NCI-H69 (cell line): ENCODE measurements at places on chromosomes 7 and 10.

- DNase-seq, result peak; percentile 1
Observed at GRCh38 chr10:18658271-18659124, 733 bp upstream of the ARL5B start.

- DNase-seq, result peak; percentile 53
Observed at GRCh38 chr7:115066050-115066449, 144.2 kb downstream of the MDFIC start.

DNA sequence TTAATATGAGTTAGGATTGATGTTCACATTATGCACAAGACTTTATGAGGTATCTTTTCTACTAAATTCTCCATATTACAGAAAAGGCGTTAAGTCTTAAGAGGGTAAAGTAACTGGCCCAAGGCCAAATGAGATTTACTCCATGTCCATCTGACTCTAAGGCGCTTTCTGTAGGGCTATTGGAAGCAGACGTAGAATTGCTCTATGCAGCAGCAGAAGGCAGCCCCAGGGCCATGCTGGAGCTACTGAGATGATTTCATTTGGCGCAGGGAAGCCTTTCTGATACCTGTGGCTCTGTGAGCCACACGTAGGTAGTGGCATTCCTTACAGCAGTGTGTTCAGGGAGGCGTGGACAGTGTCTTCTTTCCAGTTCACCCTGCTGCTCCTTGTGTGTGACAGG lies 133.1 kb downstream of the SH2D4B start:
- no peak for DNase-seq

GRCh38 chr10:1468811-1469210 lies 268.5 kb downstream of the ADARB2 start:
- DNase-seq, result no peak

GRCh38 chr10:89301721-89302445 lies at the start of gene IFIT2:
IFIT2 (plus strand) TSS chr10:89302046; CDS start chr10:89302124, 78 bp downstream.
- DNase-seq, result no peak

- DNase-seq, result peak; percentile 18
Observed at GRCh38 chr10:34580643-34581042, 234.5 kb downstream of the PARD3 start.

- no peak for DNase-seq
Observed at GRCh38 chr10:986881-987619, 1.2 kb upstream of the GTPBP4 start.

DNA sequence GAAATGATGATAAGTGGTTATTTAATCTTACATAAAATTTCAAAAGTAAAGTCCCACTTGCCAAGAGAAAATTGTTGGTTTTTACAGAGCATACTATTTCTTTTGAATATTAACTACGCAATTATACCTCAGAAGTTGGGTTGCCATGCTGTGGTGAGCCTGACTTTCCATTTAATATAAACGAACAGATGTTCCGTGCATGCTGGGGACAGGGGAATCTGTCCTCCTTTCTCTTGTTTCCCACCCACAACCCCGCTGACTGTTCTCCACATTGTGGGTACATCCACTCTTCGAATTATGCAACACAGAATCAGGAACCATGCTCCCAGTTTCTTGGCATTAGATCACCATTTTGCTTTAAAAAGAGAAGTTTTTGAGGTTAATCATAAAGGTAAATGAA lies 29.2 kb upstream of the RTKN2 start:
- no peak for DNase-seq

DNA sequence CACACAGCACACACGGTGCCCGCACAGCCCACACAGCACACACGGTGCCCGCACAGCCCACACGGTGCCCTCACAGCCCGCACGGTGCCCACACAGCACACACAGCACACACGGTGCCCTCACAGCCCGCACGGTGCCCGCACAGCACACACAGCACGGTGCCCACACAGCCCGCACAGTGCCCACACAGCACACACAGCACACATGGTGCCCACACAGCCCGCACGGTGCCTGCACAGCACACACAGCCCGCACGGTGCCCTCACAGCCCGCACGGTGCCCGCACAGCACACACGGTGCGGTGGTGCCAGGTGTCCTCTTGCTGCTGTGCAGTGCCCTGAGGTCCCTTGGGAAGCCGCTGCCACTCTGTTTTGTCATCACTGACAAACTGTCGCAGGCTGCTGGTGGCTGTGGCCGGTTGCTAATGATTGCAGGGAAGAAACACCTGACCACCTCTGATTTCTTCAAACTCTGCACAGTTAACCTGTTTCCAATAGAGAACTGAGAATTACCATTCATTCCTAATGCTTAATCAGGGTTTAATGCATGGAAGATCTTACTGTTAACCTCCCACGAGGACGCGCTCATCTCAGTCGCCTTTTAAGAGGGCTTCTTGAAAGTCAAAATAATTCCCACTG lies 66.9 kb downstream of the GLRX3 start:
- peak; percentile 7 for DNase-seq

DNA sequence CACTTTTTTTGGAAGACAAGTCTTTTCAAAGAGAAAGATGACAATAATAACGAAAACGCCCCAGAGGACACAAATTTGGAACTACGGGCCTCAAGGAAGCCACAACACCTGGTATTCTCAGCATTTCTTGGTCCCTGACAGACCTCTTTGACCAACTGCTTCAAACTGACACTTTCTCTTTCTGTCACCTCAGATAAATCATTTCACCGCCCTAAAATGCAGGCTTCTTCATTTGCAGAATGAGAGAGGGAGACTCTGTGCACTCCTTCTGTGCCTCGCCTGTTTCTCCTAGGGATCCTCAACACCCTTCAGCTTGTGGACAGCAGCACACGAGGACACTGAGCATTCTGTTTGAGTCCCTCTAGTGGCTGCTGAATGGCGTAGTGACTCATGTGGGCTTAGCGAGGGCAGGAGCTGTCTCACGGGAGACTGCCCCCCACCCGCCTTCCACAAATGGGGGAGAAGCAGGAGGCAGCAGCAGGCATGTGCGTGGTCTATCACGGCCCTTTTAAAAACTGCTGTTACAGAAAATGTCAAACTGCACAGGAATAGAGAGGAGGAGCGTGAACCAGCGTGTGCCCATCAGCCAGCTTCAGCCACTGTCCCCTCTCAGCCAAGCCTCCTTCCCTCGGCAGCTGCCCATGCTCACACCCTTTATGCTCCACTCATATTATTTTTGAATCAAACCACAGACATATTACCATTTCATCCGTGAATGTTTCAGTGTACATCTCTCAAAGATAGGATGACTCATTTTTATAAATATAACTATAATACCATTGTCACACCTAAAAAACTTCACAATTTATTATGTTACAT lies 41.4 kb downstream of the GSDME start:
- peak; percentile 33 for DNase-seq

GRCh38 chr7:38476764-38477163 lies 154.4 kb downstream of the AMPH start:
- no peak for DNase-seq

DNA sequence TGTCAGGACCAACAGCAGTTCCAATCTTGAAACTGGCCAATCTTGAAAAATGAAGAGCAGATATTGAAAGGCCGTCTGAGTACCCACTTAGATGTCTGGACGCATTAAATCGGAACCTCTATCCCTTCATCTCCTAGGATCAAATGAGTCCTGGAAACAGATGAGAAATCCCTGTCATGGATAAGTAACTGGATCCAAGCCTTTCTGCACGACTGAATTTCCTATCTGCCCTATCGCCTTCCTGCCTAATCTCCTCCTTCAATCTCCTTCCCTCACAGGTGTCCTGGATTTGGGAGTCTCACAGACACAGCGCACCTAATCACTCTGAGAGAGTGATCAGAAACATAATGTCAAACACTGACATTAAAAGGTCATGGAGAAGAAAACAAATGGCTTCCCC lies 245.2 kb upstream of the PRSS58 start:
- DNase-seq, result no peak

DNA sequence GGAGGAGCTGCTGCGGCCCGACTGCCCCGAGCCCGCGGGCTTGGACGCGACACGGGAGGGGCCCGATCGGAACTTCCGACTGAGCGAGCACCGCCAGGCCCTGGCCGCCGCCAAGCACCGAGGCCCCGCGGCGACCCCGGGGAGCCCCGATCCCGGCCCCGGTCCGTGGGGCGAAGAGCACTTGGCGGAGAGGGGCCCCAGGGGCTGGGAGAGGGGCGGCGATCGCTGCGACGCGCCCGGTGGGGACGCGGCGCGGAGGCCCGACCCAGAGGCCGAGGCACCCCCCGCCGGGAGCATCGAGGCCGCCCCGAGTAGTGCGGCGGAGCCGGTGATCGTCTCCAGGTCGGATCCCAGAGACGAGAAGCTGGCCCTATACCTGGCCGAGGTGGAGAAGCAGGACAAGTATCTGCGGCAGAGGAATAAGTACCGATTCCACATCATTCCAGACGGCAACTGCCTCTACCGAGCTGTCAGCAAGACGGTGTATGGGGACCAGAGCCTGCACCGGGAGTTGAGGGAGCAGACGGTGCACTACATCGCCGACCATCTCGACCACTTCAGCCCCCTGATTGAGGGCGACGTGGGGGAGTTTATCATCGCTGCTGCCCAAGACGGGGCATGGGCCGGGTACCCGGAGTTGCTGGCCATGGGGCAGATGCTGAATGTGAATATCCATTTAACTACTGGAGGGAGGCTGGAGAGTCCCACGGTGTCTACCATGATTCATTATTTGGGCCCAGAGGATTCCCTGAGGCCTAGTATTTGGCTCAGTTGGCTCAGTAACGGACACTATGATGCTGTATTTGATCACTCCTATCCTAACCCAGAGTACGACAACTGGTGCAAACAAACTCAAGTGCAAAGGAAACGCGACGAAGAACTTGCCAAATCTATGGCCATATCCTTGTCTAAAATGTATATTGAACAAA lies 1.4 kb downstream of the OTUD1 start:
- DNase-seq, result no peak

DNA sequence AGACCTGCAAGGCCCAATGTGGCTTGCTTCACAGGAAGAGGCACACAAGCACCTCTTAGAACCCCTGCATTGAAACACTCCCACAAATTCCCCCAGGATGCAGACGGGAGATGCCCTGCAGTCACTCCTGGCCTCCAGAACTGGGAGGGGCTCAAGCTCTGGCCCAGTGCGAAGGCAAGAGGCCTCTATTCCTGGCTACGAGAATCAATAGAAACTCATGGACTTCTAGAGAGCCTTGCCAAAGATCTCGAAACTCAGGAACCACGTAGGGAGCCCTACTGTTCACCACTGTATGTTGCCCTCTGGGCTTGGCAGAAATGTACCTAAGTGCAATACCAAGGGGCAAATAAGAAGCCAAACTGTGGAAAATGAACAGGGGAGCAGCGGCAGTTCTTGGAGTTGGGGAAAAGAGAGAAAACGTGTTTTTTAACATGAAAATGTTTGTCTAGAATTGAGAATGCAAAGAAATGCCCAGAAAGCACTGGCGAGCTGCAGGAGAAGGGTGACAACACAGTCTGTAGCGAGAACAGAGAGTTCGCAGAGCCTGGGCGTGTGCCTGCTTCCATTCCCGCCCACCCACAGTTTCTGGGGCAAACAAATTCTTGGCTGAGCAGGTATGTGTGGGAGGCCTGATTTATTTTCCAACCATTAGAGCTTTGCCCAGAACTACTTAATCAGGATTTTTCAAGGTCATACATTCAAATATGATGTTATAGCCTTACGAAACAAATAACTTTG lies 260.5 kb upstream of the KLF14 start:
- no peak for DNase-seq

DNA sequence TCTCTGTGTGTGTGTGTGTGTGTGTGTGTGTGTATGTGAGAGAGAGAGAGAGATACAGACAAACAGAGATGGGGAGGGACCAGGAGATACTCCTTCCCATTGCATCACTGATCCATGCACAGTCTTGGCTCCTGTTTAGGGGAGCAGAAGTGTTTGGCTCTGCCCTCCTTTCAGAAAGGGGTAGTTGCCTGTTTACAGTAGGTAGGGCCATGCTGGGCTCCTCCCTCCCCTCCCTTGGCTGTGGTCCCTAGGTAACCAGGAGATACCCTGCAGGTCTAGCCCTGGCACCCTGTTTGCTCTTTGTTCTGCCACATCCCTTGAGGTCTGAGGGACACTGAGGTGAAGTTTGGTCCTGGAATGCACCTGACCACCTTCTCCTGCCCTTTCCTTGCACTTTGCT lies 95.3 kb downstream of the RAMP3 start:
- DNase-seq, result no peak

DNA sequence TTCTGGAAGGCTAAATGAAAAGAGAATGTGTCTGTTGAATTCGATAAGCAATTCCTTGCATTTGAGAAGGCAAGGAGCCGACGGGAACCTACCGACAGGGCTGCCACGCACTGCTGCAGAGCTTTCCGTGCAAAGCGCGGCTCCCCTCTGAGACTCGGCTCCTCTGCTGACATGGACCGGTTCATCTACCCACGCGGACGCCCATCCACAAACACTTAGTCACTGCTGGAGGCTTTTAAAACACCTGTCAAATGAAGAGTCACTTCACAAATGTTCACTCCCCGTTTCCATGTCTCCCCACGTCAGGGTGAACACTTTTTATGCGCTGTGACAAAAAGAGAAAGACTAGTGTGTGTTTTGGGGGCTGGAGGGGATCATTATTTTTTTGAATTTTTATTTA lies 32.0 kb downstream of the AMZ1 start:
- DNase-seq, result no peak

DNA sequence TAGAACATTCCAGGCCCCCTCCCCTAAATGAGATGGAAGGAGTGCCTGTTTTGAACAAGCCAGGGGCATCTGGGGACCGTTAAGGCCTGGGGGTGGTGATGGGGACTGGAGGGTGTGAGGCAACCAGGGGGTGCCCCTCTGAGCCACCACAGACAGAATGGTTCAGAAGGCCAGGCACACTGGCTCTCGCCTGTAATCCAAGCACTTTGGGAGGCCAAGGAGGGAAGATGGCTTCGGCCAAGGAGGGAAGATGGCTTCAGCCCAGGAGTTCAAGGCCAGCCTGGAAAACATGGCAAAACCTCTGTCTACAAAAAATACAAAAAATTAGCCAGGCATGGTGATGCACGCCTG lies 173.2 kb upstream of the TNRC18 start:
- no peak for DNase-seq

DNA sequence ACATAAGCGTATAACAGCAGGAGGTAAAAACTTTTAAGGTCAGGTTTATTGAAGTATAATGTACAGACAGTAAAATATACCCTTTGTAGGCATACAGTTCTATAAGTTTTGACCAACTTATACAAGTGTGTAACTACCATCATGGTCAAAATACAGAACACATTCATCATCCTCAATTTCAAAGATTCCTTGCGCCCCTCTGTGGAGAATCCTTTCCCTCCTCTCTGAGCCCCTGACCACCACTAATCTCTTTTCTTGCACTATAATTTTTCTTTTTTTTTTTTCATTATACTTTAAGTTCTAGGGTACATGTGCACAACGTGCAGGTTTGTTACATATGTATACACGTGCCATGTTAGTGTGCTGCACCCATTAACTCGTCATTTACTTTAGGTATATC lies 58.1 kb upstream of the CTTNBP2 start:
- no peak for DNase-seq

DNA sequence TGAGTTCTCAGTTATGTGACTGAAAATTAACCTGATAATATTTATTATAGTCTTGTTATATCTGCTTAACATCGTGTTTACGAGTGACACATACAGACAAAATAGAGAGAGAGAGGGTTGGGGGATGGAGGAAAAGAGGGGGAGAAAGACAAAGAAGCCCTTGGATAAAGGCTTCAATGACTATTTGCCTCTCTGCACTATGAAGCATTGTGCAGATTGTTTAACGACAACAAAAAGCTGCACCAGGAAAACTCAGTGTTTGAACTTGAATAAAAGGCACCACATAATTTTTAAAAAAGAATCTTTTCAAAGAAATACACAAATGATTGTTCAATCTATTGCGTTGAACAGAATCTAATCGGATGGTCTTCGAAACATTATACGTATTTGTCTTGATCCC lies 27.8 kb downstream of the MAGI2 start:
- no peak for DNase-seq
